ENCODE measurements at places on chromosomes 3 and 15. TPM values are rescaled to one million over a fixed set of nuclear protein-coding genes. Genes with fewer than 3 reads are reported as not detected.

Gene DOCK3
- polyA plus RNA-seq: 0.54 TPM

GRCh38 chr3:110664148-110664547 lies 407.5 kb upstream of the NECTIN3 start:
- DNase-seq: no peak

GRCh38 chr3:180679178-180680096 lies at the start of gene CCDC39:
Gene CCDC39 (minus strand): TSS chr3:180679489. CDS start chr3:180679380, 109 bp downstream.
- peak; percentile 55 for DNase-seq

Gene AP4E1
- polyA plus RNA-seq: 10.2 TPM

Gene RASL12
- 0.18 TPM for polyA plus RNA-seq

- DNase-seq: no peak
Observed at GRCh38 chr3:87501076-87501475, 224.7 kb upstream of the POU1F1 start.

Gene RYR3
- not detected for polyA plus RNA-seq

DNA sequence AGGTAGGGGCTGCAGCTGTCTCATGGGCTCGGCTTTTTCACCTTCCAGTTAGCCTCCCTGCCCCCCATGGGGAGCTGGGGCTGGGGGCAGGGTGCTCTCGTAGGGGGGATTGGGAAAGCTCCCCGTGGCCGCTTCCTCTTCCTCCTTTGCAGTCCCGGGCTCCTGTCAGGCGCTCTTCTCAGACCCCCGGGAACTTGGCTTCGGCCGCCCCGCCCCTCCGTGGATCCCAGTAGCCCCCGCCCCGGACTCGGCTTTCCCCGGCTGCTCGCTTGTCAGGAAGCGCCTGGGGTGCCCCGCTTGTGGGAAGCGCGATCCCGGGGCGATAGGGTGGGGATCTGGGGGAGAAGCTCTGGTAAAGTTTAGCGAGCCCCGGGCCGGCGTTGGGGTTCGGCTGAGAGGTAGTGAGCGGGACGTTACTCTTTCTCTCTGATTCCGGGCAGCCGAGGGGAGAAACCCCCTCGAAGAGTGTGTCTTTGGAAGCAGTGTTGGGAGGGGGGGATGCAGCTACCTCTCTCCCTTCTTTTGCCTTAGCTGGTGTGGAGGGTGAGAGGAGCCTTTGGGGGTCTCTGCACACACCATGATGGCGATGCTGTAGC lies 611 bp downstream of the PIAS1 start:
- peak; percentile 71 for DNase-seq

DNA sequence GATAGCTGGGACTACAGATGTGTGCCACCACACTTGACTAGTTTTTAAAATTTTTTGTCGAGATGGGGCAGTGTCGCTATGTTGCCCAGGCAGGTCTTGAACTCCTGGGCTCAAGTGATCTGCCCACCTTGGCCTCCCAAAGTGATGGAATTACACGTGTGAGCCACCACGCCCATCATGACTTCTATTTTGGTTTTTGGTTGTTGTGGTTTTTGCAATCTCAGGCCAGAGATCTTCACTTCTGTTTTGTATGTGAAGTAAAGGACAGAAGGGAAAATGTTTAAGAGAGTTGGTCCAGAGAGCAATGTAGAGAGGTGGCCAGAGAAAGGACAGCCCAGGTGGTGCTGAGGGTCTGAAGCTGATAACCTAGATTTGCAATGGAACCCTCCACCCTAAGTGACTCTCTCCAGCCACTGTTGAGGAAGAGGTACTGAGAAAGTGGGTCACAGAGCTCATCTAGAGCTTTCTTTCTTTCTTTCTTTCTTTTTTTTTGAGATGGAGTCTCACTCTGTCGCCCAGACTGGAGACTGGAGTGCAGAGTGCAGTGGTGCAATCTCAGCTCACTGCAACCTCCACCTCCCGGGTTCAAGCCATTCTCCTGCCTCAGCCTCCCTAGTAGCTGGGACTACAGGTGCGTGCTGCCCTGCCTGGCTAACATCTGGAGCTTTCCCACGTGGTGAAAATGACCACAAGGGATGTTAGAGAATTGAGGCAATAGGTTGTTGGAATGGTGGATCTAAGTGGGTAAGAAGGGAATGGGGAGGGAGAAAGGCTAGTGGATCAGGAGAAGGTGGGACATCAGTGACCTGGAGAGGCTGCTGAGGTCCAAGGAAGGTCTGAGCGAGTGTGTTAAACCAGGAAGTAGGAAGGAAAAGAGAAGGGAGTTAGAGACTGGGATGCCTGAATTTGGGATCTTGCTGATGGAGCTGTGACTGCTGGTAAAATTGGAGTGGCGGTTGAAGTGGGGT lies 22.4 kb upstream of the SEMA4B start:
- no peak for DNase-seq

- DNase-seq: no peak
Observed at GRCh38 chr3:49654955-49655556, 19.1 kb upstream of the APEH start.

DNA sequence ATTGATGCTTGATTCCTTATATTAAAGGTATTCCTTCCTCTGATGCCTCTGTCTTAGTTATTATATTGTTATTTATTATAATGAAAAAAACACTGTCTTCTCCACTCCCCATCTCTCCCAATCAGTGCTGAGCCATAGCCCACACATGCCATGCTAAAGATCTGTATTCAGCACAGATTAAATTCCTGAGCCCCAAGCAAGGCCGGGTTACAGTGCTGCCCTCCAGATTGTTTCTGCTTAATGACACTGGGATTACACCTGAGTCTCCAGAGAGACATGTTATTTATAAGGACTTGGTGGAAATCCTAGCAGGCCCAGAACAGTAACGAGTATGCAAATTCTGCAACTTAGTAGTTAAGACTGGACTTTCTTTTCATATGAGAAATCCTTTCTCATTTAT lies 305.9 kb upstream of the UMPS start:
- no peak for DNase-seq

Gene IL20RB
- polyA plus RNA-seq: 1.1 TPM

Gene FAM3D
- not detected for polyA plus RNA-seq

Gene PEAK1
- 9.1 TPM for polyA plus RNA-seq

Gene RLBP1
- not detected for polyA plus RNA-seq

Gene ANKDD1A
- polyA plus RNA-seq: 2.7 TPM

GRCh38 chr3:190346541-190346940 lies 24.3 kb upstream of the CLDN1 start:
- no peak for DNase-seq

Gene ROPN1
- polyA plus RNA-seq: not detected

Gene CMSS1
- polyA plus RNA-seq: 66.6 TPM

Gene CPNE9
- 0.05 TPM for polyA plus RNA-seq

Gene GPR27
- 1.6 TPM for polyA plus RNA-seq

DNA sequence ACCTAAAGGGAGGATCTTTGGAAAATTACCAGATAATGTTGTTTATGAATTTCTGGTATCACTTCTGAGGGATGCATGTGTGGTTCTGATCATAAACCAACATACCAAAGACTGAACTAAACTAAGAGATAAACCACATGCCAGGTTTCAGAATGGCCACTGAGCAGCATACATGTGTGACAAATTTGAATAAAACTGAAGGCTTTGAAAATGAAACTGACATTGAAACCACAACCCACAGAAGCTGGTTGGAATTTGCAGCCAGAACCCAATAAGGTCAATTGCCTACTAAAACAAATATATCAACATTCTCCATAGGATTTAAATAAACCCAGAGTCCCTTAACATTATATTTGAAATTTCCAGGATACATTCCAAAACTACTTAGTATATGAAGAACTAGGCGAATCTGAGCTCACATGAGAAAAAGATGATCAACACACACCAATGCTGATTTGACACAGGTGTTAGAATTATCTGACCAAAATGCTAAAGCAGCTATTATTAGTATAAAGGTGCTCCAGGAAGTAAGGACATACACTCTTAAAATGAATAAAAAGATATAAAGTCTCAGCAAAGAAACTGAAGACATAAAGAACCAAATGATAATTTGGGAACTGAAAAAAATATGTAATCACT lies 125.0 kb downstream of the ZNF280D start:
- DNase-seq: no peak

Gene SUSD5
- 2.0 TPM for polyA plus RNA-seq

GRCh38 chr15:81293728-81294515 lies 30.0 kb downstream of the STARD5 start:
- no peak for DNase-seq

GRCh38 chr3:51668756-51669155 lies 2.3 kb upstream of the TEX264 start:
- no peak for DNase-seq

GRCh38 chr15:59148153-59148833 lies 43.3 kb downstream of the CCNB2 start:
- no peak for DNase-seq

Gene BCL2A1
- 19.6 TPM for polyA plus RNA-seq

Gene TNFSF10
- polyA plus RNA-seq: 0.48 TPM

GRCh38 chr3:58111513-58112184 lies 99.1 kb downstream of the DNASE1L3 start:
- no peak for DNase-seq

- DNase-seq: no peak
Observed at GRCh38 chr3:67685499-67685898, 31.1 kb upstream of the SUCLG2 start.

DNA sequence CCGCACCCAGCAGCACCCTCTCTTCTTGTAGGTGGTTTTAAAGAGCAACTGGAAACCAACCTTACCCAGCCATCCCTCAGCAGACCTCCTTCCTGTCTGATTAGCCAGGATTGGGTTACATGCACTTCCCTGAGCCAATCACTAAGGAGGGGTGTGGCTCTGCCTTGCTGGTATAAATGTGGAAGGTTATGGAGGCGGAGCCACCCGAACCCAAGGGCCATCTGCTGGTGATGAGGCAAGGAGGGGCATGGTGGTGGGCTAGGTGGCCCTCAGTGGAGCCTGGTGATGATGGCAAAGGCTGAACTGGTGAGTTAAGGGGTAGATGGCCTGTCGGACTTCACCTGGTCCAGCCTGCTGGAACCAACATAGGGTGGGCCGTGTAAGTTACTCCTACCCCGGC lies 39.8 kb downstream of the CCDC33 start:
- peak; percentile 12 for DNase-seq

Gene GOLGA6D
- polyA plus RNA-seq: 0.05 TPM

DNA sequence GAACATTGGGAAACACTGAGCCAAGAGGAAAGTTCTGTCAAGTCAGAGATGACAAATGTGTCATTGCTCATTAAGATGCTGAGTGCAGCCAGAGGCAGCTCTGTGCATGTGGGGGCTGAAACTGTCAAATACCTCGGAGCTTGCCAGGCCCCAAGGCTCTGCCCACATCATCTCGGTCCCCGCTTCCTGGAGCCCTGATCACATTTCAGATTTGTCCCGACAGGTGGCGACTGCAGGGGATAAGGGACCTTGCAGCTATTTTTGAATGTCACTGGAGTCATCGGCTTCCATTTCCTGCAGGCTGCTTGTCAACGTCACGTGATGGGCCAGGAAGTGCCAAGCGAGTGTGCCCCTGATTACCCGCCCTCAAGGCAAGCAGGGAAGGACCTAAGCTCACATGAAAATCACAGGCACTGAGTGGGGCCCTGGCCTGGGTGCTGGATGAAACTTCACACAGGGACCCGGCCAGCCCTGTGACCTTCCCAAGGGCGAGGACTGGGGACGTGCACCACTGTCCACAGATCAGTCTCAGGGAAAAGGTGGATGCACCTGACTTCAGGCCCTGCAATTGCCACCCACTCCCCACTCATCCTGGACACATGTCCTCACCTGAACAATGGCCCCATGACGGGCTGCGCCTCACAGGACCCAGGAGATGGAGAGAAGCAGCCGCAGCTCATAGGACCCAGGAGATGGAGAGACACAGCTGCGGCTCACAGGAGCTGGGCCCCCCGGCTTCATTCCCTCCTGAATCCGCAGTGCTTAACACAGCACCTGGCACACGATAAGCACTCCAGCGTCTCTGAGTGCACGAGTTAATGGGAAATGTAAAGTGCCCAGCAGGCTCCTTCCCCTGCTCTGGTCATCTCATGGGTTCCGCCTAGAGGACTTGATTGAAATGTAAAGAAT lies 73.4 kb downstream of the NUP210 start:
- DNase-seq: no peak

GRCh38 chr3:162777118-162777517 lies 1280.5 kb downstream of the OTOL1 start:
- DNase-seq: peak; percentile 28

- DNase-seq: no peak
Observed at GRCh38 chr15:80758130-80758745, 20.9 kb upstream of the CEMIP start.

DNA sequence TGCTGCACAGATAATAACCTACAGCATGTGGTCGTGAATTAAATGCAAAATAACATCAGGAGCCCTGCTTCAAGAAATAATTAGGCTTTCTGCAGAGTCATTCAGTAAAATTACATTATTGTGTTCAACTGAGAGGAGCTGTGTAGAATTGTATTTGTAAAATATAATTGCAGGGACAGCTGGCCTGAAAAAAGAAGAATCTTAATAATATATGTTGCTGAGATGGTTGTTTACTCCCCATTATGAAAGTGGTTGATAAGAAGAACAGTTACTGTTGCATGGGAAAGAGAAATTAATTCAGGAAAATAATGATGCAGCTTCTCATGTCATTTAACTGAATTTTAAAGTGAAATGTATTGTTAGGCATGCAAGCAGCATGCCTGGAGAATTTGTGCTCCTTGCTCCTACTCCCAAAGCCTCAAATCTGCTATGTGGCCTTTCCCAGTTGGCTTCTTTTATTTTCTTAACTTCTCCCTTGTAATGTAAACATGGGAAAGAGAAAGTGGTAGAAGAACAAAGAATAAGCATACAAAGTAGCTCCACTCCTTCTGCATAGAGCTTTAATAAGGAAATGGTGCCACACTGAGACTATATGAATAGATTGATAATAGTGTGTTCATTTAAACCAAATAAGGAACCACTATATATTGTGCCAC lies 100.1 kb downstream of the VGLL3 start:
- no peak for DNase-seq

- no peak for DNase-seq
Observed at GRCh38 chr3:28334552-28334951, 14.0 kb upstream of the ZCWPW2 start.

Gene RARRES1
- 8.5 TPM for polyA plus RNA-seq

DNA sequence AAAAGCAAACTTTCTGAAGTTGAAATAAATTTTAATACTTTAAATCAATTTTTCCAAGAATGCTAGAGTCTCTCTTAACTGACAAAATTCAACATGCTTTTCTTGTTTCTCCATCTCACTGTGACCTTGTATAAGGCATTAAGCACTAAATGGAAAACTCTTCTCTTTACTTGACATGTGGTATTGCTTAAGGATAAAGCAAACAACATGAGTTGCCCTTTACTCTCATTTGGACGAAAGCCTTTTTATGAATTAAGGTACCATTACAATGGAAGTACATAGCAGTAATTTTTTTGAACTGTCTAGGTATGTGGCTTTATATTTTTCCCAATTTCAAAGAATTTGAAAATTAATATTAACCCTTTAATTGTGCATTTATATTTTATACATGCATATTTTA lies 1.4 kb downstream of the STRIT1 start:
- DNase-seq: no peak

- DNase-seq: no peak
Observed at GRCh38 chr3:137771401-137772213, 7.5 kb downstream of the SOX14 start.

DNA sequence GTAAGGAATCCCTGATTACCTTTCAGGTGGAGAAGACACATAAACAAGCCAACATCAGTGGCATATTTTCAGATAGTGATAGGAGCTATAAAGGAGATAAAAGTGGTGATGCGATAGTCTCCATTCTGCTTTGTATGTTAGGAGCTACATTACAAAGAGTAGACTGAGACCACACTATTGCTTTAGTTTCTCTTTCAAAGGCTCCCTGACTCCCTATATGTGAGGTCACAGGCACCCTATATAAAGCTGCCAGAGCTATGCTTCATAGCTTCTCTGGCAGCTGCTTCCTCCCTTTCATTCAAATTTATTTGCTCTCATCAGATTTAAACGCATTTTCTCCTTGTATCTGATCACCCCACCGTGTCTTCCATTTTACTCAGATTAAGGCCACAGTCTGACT lies 466.6 kb downstream of the IL5RA start:
- DNase-seq: no peak

- no peak for DNase-seq
Observed at GRCh38 chr15:100194996-100195395, 146.8 kb downstream of the ADAMTS17 start.
